ENCODE measurements at places on chromosomes 5 and 9.

DNA sequence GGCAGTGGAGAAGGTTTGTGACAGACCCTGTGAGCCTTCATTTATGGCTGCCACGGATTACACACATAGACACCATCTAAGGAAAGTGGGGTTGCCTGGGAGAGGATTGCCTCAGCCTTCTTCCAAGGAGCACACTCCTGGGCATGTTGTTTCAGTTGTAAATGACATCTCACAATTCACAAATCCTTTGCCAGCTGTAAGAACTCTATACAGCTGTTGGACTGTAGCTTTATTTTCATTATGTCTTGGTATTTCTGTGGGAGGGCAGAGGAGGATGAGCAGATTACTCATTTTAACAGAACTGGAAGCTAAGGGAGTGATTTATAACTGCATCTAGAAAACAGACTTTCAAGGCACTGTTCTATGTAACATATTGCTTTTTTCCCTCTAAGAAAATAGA lies 25.6 kb downstream of the MELK start:
- no peak for DNase-seq

DNA sequence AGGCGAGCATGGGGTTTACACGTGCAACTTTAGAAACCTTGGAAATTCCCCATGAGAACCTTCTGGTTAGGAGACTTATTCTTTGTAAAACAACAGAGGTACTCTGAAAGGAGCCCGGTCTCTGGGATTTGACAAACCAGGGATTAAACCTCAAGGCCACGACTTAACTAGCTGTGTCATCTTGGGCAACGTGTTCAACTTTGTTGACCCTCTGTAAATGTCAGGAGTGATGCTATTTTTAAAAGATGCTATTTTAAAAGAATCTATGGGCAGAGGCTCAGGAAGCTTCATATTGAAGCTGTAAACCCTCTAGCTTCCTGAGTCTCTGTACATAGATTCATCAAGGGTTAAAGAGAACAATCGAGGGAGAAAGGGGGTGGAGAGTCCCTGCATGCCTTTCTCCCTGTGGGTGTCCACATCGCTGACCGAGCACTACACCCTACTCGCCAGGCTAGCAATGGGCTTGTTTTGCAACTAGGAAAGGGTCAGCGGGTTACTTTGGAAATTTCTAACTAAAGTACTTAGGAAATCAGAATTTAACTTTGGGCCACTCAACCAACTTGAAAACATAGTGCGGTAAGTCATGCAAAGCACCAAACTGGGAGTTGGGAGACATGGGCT lies 2.1 kb downstream of the SLC36A2 start:
- no peak for DNase-seq

DNA sequence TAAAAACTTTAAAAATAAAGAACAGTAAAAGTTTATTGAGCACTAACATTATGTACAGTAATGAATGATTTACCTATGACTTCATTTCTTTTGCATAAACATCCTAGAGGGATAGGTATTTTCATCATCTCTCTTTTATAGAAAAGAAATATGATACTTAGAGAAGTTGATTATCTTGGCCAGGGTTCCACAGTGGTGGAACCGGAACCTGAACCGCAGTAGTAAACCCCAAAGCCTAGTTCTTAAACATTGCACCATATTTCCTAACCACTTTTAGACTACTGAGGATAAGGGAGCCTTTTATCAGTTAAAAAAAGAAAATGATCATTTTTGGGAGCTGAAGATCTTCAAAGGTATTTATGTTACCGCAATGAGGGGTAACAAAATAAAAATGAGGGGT lies 205.7 kb upstream of the SGCD start:
- DNase-seq, result no peak

DNA sequence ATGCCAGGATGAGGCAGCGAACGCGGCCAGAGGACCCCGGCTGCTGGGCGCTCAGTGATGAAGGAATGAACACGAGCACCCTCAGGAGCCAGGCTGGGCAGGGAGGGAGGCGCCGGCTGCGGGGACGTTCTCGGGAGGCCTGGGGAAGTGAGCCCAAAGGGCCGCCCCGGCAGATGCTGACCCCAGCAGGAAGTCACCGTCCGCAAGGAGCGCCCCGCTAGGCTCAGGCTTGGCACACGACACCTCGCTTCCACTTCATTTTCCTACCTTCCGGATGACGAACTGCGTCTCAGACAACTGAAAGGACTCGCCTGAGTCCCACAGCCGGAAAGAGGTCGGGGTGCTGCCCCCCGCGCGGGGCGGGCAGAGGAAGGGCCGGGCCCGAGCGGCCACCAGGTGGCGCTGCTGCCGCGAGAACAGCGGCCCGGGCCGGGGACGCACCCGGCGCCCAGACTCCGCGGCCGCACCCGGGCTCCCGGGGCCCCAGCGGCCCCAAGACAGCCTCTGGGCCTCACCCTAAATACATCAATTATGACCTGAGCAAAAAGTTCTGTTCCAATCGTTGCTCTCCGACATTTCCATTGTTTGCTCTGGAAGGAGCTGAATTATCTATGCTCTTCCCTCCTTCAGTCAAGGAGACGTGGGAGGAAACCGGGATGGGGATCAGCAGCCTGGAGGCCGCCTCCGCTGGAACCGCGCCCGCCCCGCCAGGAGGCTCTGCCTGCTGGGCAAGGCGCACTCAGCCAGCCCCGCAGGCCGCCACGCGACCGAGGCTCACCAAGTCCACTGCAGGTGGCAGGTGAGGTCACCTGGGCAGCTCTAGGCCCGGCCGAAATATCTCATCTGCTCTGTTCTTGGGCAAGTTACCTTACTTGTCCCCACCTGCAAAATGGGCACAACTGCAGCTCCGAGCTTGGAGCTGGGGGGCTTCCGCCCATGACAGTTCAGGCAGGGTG lies 107.0 kb downstream of the ZNF354C start:
- peak; percentile 34 for DNase-seq

GRCh38 chr5:124536333-124536732 lies 210.1 kb downstream of the ZNF608 start:
- no peak for DNase-seq

DNA sequence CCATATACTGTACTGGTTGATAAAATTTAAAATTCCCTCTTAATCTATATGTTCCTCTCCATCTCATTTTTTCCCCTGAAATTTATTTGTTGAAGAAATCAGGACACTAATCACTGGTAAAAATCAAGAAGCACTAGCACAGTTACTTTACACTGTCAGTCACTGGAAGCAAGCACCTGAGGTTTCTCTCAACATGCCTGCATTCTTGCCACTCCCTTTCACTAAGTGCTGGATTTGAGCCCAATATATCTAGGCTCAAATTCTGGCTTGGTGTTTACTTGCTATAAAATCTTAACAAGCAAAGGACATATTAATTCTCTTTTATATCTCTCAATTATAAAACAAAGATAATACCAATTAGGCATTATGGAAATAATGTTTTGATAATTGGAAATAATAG lies 58.6 kb downstream of the DIAPH1 start:
- no peak for DNase-seq

DNA sequence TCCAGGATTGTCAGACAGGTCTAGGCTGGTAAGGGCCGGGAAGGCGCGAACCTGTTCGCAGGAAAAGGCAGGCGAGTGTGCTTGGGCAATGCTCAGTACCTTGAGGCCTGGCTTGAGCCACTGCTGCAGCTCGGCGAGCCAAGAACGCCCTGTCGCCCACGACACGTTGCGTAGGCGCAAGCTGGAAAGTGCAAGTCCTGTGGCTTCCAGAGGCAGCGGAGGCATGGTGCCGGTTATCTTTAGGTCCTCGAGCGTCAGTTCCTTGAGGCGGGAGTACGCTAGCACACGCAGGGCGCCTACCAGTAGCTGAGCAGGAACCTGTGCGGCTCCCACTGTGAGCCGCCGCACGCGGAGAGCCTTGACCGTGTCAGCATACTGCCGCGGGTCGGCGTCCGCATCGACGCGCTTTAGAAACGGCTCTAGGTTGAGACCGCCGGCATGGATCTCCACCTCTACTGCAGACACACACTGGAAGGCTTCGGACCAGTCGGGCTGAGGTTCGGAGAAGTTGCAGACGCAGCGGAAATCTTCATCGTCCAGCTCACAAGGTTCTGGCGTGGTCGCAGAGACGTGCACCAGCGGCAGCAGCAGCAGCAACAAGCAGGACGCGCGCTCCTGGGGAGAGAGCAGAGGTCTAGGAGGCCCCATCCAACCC lies 482 bp downstream of the CD14 start:
- peak; percentile 27 for DNase-seq

GRCh38 chr9:20065796-20066700 lies 277.2 kb upstream of the SLC24A2 start:
- DNase-seq, result no peak

Data from stimulated activated CD4-positive, alpha-beta T cell treated with anti-CD3 and anti-CD28 coated beads, TNF-alpha, amount 100 ng/mL, for 4 hours (primary cell).